ENCODE measurements at places on chromosomes 1 and 21.

- DNase-seq = no peak
Observed at GRCh38 chr1:79819140-79819539, 812.6 kb upstream of the ADGRL4 start.

DNA sequence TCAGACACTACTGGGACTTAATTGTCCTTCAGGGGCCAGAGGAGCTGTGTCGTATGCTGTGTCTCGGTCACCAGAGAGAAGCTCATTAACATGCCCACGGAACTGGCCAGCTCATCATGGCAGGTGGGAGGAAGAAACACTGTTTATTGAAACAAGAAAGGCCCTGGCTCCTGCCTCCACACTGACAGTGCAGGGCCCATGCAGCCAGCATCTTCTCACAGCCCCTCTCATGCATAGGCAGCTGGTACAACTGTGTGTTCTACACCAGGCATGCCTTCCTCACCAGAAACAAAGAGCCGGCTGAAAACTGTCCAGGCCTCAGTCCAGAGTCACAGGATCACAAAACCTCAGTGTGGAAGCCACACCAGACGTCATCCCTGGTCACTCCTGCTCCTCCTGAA, 106.0 kb downstream of the UBE2U start:
- DNase-seq = no peak

DNA sequence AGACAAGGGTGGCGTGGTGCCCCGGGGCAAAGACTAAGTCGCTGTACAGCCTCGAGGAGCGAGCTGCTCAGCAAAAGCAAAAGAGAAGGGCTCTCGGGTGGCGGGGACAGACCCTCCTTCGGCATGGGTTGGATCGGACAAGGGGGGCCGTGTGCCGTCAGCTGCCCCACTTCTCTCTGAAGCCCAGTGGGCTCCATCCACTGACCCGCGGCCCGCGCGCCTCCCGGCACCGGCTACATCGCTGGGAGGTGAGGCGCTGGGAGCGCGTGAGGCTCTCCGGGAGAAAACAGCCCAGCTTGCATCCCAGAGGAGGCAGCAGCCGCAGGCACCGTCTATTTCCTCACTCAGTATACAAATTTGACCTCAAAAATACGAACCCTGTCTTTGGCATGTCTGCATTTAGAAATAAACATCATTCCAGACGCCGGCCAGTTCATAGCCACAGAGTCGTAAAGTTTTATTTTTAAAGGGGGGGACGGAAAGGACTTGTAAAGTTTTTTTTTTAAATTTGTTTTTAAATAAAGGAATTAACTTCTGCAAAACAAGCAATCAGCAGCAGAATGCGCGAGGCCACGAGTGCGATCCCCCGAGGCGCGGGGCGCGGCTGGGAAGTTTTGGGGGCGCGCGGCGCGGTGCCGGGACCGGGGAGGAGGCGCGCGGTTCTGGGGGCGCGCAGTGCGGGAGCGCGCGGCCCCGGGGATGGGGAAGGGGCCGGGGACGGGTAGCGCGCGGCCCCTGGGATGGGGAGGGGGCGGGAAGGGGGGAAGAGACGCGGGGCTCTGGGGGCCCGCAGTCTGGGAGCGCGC, 689 bp upstream of the GPR137B start:
- DNase-seq = no peak

- DNase-seq = no peak
Observed at GRCh38 chr1:109838838-109839240, 71.8 kb upstream of the CSF1 start.

DNA sequence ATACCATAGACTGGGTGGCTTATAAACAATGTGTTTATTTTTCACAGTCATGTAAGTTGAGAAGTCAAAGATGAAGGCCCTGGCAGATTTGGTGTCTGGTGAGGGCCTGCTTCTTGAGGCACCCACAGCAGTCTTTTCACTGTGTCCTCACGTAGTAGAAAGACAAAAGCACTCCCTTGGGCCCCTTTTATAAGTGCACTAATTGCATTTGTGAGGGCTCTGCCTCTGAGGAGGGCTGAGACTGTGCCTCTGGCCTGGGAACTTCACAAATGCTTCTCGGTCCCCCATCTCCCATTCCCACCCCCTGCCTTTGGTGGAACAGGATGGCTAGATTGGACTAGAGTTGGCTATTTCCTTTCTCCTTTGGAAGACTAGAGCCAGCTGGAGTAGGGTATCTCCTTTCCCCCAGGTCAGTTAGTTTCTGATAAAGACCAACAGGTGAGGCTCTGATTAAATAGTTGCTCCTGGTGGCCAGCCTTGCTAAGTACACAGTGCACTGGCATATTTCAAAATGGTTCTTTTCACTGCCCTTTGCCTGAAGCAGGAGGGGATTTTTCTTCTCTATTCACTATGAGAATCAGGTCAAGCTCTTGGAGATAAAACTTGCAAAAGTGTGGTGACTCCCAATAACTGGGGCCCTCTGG, 82.9 kb downstream of the PLPPR4 start:
- no peak for DNase-seq

GRCh38 chr1:65998763-65999583, 206.3 kb downstream of the PDE4B start:
- DNase-seq = no peak

- DNase-seq = no peak
Observed at GRCh38 chr1:88979749-88980116, 12.7 kb downstream of the KYAT3 start.

DNA sequence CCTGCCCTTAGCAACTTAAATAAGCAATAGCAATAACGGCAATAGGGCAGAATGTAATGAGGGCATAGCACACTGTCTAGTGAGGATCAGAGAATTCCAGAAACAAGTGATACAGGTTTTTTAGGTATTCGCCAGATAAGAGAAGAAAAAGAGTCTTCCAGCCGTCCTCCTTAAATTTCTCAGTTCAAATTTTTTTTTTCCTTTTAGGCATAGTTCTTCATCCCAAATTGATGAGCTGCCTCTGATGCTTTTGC, 1.8 kb downstream of the PIGV start:
- no peak for DNase-seq

- DNase-seq = peak; percentile 93
Observed at GRCh38 chr1:72282271-72283021, at the start of gene NEGR1. Gene NEGR1 (minus strand): TSS chr1:72282539.

DNA sequence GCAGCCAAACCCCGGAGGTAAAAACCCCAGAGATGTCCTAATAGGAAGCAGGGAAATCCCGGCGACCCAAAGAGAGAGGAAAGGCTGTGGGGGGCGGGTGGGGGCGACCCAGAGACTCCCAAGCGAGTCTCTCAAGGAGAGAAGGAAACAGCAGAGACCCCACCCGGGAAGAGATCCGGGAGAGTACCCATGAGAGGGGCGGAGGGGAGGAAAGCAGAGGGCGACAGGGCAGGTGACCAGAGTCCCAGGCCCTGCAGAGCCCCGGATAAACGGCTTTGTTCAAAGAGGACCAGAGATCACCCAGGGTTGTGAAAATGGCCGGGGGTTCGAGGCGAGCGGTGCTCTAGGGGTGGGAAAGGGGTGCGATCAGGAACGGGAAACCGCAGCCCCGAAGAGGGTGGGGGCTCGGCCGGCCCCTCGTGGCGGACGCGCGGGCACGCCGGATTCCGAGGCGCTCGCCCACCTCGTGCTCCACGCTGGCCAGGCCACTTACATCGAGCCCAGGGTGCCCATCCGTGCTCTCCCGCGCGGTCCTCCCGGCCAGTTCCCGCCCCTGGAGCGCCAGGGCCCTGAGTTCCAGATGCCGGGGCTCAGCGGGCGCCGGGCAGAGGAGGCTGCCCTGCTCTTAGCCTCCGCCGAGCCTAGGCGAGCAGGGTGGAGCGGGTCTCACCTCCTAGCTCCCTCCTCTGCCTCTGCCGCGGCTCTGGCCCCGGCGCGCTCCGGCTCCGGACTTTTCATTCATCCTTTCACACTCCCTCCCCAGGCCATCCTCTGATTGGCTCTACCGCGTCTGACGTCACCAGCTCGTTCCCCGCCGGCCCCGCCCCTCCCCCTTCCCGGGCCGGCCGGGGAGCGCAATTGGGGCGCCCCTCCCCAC, 52.3 kb downstream of the RHBG start:
- DNase-seq = peak; percentile 85

DNA sequence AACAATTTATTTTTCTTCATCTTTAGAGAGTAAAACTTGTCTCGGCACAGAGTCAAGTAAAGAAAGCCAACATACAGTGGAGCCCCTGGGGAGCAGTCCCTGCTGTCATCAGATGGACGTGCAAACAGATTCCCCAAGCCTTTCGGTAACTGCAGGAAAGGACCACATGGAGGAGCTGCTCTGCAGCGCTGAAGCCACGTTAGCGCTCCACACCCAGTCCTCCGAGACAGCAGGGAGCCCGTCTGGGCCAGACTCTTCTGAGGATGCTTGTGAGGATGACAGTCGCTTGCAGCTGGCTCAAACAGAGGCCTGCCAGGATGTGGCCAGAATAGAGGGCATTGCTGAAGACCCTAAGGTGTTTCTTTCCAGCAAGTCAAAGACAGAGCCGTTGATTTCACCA, 77.1 kb upstream of the SCCPDH start:
- no peak for DNase-seq

- DNase-seq = no peak
Observed at GRCh38 chr1:153527023-153527682, 8.6 kb downstream of the S100A6 start.

GRCh38 chr1:38038861-38039260, 7.7 kb downstream of the POU3F1 start:
- DNase-seq = no peak

Data from NCI-H446 treated with DMSO at 0.1 percent for 48 hours (cell line).